ENCODE measurements at places on chromosomes 7 and 10. TPM values are rescaled to one million over a fixed set of nuclear protein-coding genes. Genes with fewer than 3 reads are reported as not detected.

GRCh38 chr7:87505122-87505521 is 29.6 kb upstream of the ABCB4 start:
- no peaks in the 10 kb centered on the region for H3K27me3 ChIP-seq
- H3K4me3 ChIP-seq = no peak overlapping the region
- H3K4me1 ChIP-seq = no peaks in the 10 kb centered on the region

- no peak overlapping the region for H3K27ac ChIP-seq
- DNase-seq = no peak
- no peak overlapping the region for H3K4me3 ChIP-seq
These were observed 114.6 kb downstream of the GNAI1 start for GRCh38 chr7:80249184-80249583.

The SAMD9L gene
- total RNA-seq = 46.5 TPM

- H3K36me3 ChIP-seq = peaks cover 55% of the 10 kb centered on the region
- H3K27me3 ChIP-seq = no peaks in the 10 kb centered on the region
- peak; percentile 88 for DNase-seq
- H3K4me1 ChIP-seq = peaks cover 51% of the 10 kb centered on the region
These were observed 6.0 kb downstream of the BRI3 start for GRCh38 chr7:98287486-98287959.

GRCh38 chr7:47249361-47249760 is 332.6 kb downstream of the TNS3 start:
- no peak overlapping the region for H3K4me3 ChIP-seq
- no peak overlapping the region for H3K27ac ChIP-seq

The PON2 gene
- total RNA-seq = 193 TPM

The CTAGE15 gene
- 0.93 TPM for total RNA-seq

The RGR gene
- total RNA-seq = 0.41 TPM

- no peaks in the 10 kb centered on the region for H3K4me1 ChIP-seq
- no peaks in the 10 kb centered on the region for H3K36me3 ChIP-seq
- H3K27me3 ChIP-seq = no peaks in the 10 kb centered on the region
- no peak overlapping the region for H3K4me3 ChIP-seq
- no peak overlapping the region for H3K27ac ChIP-seq
These were observed 158.8 kb downstream of the SKAP2 start for GRCh38 chr7:26705567-26705966.

The SUN3 gene
- total RNA-seq = not detected

All from upper lobe of right lung (tissue), 1 donor.